ENCODE measurements at places on chromosomes 13 and 19. TPM values are rescaled to one million over a fixed set of nuclear protein-coding genes. Genes with fewer than 3 reads are reported as not detected.

DNA sequence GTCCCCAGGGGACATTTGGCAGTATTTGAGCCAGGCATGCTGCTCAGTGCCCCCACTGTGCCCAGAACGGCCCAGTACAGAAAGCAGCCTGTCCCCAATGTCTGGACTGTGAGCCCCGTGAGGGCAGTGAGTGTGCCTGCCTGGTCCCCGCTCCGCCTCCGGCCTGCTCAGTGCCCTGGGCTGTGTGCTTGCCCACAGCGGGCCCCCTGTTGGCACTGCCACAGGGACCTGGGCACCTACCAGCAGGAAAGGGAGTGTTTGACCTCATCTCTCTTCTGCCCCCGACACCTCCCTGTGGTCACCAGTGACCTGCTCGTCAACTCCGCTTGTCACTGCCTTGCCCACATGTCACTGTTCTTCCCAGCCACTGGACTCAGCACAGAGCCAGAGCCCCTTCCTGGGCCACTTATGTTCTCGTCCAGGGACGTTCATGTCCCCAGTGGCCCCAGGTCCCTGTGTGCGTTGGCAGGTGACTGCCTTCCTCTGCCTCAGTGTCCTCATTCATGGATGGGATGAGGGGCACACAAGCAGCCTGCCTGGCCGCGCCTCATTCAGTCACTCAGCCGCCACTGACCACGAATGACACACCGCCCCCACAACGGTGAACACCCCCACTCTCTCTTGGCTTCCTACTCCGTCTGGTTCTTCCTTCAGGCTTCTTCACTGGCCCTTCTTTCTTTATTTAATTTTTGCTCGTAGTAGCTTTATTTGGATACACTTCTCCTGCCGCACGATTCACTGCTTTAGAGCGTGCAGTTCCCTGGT, 2.8 kb downstream of the FZR1 start:
- no peak for DNase-seq

PROZ gene
- total RNA-seq, result not detected

DNA sequence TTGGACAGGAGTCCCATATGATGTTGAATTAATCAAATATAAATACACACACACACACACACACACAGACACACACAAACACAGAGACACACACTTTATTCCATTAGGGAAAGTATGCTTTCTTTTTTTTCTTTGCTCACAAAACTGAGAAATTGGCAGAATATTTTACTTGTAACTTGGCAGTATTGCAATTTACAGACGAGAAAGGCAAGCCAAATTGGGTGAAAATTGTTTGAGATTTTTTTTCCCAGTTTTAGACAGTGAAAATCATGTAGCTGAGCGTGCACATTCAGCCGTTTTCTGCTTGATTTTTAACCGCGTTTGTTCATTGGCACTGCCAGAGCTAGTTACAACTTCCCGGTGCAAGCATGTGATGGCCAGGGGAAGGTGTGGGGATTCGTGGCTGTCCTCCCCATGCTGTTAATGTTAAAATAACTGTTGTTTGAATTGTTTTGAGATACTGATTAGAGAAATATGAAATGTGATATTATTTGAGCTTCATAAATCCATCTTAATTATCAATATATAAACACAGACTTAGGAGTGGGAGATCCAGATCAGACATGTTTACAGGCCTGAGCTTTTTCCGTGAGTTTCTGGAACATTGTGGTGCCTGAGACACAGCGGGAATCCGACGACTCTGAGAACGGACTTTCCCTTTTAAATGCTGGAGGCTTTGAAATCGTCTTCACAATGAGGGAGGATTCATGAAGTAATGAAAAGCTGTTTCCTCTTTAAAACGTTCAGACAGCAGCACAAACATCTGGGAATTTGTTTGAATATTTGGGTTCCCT, 125.5 kb downstream of the KCNRG start:
- DNase-seq, result no peak

LIM2 gene
- not detected for total RNA-seq

GRCh38 chr19:17981611-17982010, 14.7 kb downstream of the KCNN1 start:
- no peak for DNase-seq

GRCh38 chr13:106612688-106613087, 44.8 kb upstream of the ARGLU1 start:
- DNase-seq, result peak; percentile 46

All from left colon (tissue), 2 donors.